ENCODE measurements at places on chromosomes 1 and 21.

DNA sequence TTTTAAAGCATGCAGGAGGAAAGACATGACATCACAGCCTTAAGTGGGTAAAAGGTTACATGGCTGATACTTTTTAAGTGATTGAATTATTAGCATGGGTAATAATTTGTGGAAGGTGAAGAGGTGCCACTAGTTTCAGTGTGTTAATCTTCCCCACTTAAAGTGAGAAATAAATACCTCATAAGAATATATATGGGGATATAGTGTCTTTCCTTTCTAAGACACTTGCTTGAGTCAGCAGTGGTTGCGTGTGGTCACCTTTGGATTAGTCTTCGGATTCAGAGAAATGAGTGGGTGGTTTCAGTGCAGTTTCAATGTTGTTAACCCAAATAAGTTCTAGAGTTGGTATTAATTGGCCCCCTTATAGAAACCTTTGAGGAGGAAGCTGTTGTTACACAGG lies 94.1 kb downstream of the ADGRL2 start:
- no peak for DNase-seq

DNA sequence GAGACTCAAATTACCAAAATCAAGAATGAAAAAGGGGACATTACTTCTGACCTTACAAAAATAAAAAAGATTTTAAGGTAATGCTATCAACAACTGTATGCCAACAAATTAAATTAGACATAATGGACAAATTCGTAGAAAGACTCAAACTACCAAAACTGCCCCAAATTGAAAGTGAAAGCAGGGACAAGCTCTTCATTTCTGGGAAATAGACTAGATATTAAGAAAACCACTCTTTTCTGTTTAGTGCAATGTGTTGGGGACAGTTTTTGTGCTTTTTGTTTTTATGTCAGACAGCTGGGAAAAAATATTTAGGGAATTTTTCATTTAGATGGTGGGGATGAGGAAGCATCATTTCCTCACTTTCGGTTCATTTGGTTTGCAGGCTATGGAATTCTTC lies 4.9 kb upstream of the GBP1 start:
- DNase-seq: no peak

- DNase-seq: no peak
Observed at GRCh38 chr1:198258491-198258890, 101.7 kb downstream of the NEK7 start.

DNA sequence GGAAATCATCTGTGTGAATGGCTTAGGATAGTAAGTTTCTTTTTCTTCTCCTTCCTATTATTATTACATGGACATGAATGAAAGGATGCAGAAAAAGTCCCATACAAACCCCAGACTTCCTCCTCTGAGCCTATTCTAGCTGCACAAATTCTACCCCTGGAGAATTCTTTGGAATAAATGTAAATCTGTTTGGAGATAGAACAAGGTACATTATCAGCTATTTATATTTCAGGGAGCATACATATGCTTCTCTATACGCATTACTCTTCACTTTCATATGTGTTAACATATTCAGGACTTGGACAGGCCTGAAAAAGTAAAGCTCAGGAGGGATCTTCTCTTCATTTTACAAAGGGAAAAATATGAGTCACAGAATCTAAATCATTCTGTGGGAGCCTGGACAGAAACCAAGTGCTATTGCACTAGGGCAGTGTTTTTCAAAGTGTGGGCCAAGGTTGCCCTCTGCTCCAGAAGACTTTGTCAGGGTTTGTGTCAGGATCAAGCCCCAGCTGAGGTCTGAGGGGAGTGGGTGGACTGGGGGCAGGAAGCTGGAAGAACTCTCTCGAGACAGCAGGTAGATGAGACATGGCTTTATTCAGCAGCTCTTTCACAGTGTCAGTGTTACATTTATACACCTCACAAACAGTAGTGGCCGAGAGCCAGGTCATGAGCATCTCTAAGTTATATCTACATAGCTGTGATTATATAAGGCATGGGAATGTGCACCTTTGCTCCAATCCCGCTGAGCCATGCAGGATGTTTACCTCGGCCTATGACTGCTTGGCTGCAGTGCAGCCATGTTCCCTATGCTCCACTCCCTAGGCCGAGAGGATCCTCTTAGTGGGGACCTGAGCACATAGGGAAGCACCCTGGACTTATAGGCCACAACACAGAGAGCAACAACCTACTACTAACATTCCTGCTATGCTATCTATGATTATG lies 114.3 kb downstream of the GDAP2 start:
- no peak for DNase-seq

- no peak for DNase-seq
Observed at GRCh38 chr1:153957744-153958110, 685 bp downstream of the CRTC2 start.

DNA sequence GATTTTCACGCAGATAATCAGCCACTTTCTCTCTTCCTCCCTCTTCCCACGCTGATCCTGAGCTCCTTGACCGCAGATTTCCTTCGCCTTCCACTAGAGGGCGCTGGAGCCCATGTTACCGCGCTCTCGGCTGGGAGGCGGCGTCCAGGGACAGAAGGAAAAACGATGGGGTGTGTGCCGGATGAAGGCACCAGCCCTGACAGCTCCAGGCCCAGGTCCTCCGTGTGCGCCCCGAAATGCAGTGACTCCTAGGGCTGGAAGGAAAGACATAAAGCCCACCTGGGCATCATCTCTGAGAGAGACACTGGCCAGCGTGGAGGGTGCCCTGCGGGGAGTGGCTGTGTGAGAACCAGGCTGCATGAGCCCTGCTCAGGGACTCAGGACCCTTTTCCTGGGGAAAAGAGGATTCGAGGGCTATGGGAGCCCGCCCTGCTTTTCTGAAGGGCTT lies 44.9 kb upstream of the CYP2J2 start:
- DNase-seq: peak; percentile 35
